ENCODE measurements at places on chromosomes 1 and 21.

- DNase-seq: no peak
Observed at GRCh38 chr1:54160351-54160750, 7.6 kb upstream of the CDCP2 start.

DNA sequence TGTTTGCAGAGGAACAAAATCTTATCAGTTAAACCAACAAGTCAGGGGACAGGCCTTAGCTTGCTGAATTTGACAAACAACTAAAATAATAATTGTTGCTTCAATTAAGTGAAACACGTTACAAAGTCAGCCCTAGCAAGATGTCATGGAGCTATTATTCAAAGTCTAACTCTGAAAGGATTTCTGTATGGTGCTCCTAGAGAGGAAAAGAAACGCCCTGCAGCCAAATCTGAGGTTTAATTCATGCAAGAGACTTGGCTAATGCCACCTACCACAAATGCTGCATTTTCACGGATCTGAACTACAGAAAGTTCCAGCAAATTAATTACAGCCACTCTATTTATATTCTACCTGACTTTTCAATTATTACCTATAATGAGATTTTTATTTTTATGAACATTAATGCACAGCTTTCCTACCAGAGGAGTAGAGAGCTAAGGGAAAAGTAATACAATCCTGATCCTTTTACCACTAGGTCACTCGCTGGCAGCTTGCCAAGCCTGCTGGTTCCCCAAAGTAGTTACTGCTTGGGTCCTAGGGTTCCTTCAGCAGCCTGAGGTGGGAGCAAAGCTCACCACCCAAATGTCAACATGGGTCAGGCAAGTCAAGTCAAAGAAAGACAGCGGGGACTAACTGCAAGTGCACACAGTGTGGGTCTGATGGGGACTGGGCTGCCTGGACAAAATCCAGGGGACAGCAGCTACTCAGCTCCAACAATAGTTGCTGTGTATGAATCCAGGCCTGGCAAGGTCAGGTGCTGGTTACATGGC lies 8.5 kb downstream of the COLGALT2 start:
- DNase-seq: no peak

DNA sequence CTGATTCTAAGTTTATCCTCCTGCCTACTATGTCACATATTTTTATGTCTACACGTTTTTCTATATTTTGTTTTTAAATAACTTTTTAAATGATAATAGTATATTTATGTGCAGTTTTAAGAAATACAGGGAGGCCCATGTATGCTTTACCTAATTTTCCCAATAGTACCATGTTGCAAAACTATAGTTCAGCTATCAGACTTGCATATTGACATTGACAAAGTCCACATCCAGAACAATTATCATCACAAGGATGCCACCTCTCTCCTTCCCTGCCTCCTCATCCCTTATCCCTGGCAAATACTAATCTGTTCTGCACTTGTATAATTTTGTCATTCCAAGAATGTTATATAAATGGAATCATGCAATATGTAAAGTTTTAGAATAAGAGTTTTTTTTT lies 90.9 kb downstream of the CRB1 start:
- no peak for DNase-seq

- no peak for DNase-seq
Observed at GRCh38 chr1:178784131-178784536, 59.1 kb downstream of the RALGPS2 start.

GRCh38 chr1:79585801-79586200 lies 579.3 kb upstream of the ADGRL4 start:
- DNase-seq: no peak

DNA sequence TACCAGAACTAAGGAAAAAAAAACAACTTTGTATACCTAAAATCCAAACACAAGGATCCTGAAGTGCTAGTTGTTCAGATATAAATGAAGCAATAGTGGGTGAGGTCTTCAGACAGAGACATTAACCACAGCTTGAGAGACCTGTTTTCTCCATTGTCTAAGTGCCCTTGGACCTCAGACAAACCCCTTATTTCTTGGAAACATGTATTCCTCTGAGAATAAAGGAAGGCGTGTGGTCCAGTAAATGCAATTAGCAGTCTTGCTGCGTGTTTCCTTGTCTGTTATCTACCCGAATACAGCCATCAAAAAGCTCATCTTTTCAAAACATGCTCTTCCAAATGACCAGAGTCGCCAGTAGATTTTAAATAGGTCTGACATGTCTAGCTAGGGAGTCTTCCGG lies 291.1 kb upstream of the NFIA start:
- DNase-seq: no peak

- no peak for DNase-seq
Observed at GRCh38 chr1:6859415-6860343, 74.4 kb downstream of the CAMTA1 start.

DNA sequence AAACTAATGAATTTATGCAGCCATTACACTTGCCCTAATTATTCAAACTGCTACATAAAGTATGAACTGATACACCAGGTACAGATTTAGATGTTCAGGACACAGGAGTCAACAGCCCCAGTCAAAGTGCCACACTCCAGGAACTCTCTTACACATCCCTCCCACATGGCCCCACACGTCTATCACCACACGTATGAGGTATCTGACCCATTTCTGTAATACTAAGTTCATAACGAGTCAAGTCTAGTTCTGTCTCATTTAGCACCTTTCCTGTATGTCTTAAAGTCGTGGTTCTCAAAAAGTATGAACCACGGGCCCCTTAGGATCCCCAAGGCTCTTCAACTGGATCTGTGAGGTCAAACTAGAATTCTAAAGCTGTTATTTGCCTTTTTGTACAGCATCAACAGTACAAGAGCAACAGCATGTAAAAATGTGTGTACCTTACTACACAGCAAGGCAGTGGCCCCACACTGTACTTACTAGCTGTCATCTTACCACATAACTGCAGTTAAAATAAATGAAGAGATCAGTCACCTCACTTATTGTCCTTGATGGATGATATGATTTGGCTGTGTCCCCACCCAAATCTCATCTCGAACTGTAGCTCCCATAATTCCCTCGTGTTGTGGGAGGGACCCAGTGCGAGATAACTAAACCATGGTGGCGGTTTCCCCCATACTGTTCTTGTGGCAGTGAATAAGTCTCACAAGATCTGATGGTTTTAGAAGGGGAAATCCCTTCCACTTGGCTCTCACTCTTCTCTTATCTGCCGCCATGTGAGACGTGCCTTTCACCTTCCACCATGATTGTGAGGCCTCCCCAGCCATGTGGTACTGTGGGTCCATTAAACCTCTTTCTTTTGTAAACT lies 42.6 kb downstream of the SIPA1L2 start:
- DNase-seq: no peak

- no peak for DNase-seq
Observed at GRCh38 chr1:26794391-26794790, 6.6 kb downstream of the PIGV start.

DNA sequence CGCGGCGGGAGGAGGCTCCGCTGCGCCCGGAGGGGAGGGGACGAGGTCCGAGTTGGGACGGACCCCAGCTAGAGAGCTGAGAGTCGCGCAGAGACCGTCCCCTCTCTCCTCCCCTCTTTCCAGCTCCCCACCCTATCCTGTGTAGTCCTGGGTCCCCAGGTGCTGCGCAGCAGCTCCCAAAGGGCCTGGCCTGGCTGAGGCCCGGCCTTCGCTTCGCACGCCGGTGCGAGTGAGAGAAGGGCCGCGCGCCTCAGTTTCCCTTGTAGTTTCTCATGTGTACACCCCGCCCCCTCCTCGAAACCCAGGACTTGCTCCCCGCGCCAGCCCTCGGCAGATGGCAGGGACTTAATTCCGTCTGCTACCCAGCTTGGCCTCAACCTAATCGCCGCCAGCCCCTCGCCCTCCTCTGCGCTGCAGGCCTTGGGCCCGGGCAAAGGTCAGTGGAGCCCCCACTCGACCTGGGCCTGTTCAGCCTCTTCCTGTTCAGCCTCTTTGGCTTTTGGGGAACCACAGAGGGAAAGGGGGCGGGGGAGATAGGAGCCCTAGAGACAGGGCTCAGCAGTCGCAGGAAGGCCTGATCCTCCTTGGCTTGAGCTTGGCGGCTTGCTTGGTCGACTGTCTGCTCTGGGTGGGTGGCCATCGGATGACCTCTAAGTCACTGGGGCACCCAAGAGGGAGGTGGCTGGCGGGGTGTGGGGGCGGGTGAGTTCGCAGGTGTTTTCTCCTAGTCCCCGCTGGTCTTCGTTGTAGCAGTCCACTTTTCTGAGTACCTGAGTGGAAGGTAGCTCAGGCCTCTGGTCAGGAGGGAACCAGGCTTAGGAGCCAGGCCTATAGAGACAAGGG lies 1.0 kb downstream of the ZNF687 start:
- peak; percentile 30 for DNase-seq

- DNase-seq: no peak
Observed at GRCh38 chr1:193131266-193131860, 9.5 kb downstream of the CDC73 start.

- DNase-seq: no peak
Observed at GRCh38 chr1:41246568-41246967, 4.5 kb upstream of the SCMH1 start.

DNA sequence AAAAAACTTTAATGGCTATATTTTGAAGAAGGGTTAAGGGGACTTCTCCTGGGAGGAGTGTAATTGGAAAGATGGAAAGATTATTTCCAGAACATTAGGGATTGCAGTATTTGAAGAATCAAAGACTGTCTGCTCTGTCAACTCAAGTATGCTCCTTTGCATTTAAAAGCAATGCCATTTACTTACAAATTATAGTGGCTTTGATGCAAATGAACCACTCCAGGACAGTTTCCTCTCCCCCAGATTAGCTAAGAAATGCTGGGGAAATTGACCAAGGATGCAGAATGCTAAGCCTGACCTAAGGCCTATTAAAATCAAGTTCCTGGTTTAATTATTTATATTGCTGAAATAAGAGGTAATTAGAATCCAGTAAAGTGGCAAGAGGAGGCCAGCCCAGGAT lies 110.5 kb upstream of the CAMK1G start:
- DNase-seq: no peak

DNA sequence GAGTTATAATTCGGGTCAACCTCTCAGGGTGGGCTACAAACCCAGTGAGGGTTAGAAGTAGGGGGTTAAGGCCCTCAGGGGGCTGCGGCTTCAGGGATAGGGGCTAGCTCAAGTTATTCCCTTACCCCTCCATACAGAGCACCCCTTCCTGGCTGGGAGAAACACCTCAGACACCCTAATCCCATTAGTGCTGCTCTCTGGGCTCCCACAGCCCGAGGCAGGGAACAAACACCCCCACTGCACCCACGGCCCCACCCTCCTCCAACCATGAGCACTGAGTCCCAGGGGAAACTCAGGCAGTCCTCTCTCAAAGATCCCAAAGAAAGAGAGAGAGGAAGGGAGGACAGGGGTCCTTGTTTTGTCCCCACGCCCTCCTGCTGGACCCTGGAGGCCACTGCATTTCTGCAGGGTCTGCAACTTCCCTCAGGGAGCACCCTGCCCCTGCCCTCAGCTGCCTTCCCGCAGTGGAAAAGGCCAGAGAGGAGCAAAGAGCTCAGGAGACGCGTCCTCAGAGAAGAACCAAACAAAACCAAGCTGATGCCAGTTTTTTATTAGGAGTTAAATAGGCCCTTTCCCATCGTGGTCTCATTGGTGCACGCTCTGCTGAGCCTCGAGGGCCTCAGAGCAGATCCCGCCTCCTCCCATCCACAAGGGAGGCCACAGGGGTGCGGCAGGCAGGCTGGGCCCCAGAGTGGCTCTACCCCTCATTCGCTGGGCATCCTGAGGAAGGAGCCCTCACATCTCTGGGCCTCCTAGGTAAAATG lies 1.4 kb upstream of the S100A4 start:
- DNase-seq: no peak

DNA sequence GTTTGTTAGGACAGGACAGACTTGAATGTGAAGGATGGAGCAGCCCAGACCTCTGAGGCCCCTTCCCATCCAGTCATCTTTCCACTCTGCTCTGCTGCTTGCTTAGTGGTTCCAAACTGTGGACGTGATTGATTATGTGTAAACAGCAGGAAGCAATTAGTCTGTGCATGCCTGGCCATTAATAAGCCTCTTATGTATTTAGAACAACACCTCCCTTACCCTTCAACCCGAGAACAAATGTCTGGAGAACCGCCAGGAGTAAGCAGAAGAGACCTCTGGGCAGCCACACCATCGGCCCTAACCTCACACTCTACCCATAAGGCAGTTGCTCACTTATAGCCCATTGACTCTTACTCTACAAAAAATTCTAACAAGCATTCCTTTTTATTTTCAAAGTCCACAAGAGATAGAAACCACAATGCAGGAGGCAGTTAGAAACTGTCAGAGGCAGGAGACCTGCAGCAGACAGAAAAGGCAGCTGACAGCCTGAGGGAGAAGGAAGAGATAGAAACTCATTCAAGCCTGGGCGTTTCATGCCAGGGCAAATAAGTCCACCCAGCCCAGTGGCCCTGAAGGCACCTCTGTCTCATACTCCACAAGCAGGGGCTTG lies 5.8 kb upstream of the EPHA8 start:
- no peak for DNase-seq

- no peak for DNase-seq
Observed at GRCh38 chr21:27570306-27570868, 603.5 kb upstream of the ADAMTS5 start.

DNA sequence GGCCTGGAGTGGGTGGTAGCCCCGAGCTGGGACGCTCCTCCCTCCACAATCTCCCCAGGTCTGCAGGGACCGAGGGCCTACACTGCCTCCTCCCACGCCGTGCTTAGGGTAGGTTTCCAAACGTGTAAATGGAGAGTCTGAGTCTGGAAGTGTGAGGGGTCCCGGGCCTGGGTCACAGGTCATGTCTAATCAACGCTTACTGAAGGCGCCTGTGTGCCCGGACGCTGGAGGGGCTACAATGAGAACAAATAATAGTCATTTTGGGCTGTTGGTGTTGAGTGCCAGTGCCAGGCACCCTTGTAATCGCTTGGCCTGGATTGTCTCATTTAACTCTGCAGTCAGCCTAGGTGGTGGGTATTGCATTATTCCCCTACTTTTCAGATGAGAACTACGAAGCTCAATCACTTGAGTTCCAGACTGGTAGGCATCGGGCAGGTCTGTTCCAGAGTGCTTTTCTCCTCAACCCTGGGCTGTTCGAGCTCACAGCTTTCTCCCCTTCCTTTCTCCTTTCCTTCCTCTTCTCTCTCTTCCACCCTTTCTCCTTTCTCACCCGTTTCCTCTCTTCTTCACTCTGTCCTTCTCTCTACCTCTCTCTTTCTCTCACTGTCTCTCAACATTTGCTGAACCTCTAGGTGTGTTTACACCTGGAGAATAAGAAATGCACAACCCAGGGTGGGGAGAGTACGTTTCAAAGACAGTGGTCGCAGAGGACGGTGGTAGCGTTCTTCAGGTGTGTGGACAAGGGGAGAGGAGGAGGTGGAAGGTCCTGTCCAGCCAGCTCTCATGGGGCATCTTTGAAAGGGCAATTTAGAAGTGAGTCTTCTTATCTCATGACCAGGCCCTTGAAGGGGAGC lies 883 bp downstream of the SLC66A1 start:
- peak; percentile 16 for DNase-seq

DNA sequence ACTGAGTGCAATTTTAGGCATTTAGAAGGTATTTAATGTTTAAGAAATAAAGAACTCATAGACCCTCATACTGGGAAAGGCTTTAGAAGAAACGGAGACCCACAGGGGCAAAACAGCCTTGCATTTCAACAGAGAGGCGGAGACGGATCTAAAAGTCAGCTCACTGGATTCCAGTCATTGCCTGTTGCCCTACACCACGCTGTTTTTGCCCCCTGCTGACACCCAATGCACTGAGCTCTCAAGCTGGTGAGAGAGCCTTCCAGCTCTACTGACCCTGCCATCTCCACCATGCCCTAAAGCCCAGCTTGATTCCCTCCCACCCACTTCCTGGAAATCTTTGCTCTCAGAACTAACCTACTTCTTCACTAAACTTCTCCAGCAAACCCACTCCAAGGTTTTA lies 7.2 kb upstream of the TRAF3IP3 start:
- DNase-seq: no peak

All from CD4-positive, alpha-beta T cell treated with Interferon alpha-2 for 1 hour (primary cell).